Naive thymus-derived CD8-positive, alpha-beta T cell (primary cell): ENCODE measurements at places on chromosomes 4 and X. TPM values are rescaled to one million over a fixed set of nuclear protein-coding genes. Genes with fewer than 3 reads are reported as not detected.

The ZNF711 gene
- 3.1 TPM for polyA plus RNA-seq

GRCh38 chr4:139453041-139453370 lies 915 bp upstream of the RAB33B start:
- peaks cover 55% of the 10 kb centered on the region for H3K4me1 ChIP-seq
- no peaks in the 10 kb centered on the region for H3K36me3 ChIP-seq
- peak overlapping the region; percentile 98 for H3K4me3 ChIP-seq
- peak; percentile 76 for DNase-seq
- no peaks in the 10 kb centered on the region for H3K27me3 ChIP-seq

DNA sequence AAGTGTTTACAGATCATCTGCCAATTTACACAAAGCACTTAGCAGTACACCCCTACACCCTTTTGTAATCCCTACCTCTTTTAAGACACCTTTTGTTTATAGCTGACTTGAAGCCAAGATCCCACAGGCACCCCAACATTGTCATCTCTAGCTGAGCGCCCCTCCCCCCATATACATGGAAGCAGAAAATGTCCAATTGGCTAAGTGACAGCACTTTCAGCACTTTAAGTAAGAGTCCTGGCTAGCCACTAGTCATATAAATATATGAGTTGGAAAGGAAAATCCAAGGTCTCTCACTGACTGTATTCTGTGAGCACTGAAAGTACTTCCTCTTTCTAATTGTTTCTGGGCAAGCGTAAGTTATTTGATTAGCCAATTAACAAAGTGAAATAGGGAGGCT lies 108.2 kb downstream of the NSUN7 start:
- H3K4me1 ChIP-seq: peaks cover 15% of the 10 kb centered on the region
- H3K36me3 ChIP-seq: no peaks in the 10 kb centered on the region
- H3K27me3 ChIP-seq: peaks cover 50% of the 10 kb centered on the region
- H3K4me3 ChIP-seq: no peak overlapping the region

DNA sequence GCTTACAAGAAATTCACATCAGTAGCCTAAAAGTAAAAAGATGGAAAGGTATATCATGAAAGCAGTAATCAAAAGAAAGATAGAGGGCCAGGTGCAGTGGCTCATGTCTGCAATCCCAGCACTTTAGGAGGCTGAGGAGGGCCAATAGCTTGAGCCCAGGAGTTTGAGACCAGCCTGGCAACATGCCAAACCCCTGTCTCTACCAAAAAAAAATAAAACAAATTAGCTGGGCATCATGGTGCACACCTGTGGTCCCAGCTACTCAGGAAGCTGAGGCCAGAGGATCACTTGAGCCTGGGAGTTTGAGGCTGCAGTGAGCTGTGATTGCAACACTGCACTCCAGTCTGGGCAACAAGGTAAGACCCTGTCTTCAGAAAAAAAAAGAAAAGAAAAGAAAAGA lies 55.5 kb downstream of the GSPT2 start:
- H3K36me3 ChIP-seq: no peaks in the 10 kb centered on the region
- no peak for DNase-seq
- peaks cover 13% of the 10 kb centered on the region for H3K4me1 ChIP-seq
- no peaks in the 10 kb centered on the region for H3K27me3 ChIP-seq
- H3K27ac ChIP-seq: no peak overlapping the region
- H3K4me3 ChIP-seq: no peak overlapping the region
